SJCRH30 (cell line): ENCODE measurements at places on chromosomes 3 and 15. TPM values are rescaled to one million over a fixed set of nuclear protein-coding genes. Genes with fewer than 3 reads are reported as not detected.

- no peak for DNase-seq
Measured at GRCh38 chr3:175070946-175071345, 211.8 kb downstream of the NAALADL2 start.

- no peak for DNase-seq
Measured at GRCh38 chr15:83396101-83396500, 51.0 kb upstream of the SH3GL3 start.

GLDN gene
- total RNA-seq: 0.18 and 0.43 TPM in 2 replicates

DNA sequence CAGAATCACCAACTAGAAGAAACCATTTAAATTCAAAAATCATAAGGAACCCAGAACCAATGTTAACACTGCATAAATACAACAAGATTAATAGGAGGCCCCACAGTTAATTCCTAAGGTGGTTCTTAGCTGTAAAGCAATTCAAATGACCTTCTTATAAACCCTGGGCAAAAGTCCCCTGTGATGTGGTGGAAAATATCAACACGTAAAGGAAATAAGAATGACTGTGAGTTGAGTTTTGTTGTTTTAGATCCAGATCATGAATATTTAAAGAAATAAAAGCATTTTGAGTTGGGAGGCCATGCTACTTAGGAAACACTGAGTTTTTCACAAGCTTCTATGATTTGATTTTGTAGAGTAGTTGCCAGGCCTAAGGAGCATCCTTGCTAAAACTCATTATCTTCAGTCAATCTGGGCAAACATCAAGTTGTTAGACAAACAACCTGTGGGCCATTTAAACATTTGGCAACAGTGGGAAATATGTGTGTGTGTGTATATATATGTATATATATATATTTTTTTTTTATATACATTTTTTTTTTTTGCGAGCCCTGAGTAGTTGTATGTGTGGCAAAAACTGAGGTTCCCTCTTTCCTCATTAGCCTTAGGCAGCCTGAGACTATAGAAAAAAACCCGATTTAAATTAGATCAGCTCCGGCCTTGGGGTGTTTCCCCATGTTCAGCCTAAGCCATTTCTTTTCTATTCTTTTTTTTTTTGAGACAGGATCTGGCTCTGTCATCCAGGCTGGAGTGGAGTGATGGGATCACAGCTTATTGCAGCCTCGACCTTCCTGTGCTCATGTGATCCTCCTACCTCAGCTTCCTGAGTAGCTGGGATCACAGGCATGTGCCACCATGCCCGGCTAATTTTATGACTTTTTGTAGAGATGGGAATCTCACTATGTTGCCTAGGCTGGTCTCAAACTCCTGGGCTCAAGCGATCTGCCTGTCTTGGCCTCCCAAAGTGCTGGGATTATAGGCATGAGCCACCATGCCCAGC lies 8.0 kb upstream of the PXK start:
- DNase-seq: no peak

- no peak for DNase-seq
Measured at GRCh38 chr3:20104167-20104661, 64.0 kb downstream of the KAT2B start.

GRCh38 chr15:32943711-32944110 lies 225.9 kb downstream of the GREM1 start:
- DNase-seq: no peak

C15orf62 gene
- 0.10 and 0.14 TPM in 2 replicates for total RNA-seq

ULK4 gene
- total RNA-seq: 6.3 and 6.4 TPM in 2 replicates

- DNase-seq: no peak
Measured at GRCh38 chr3:108251844-108252243, 29.6 kb upstream of the IFT57 start.

DNA sequence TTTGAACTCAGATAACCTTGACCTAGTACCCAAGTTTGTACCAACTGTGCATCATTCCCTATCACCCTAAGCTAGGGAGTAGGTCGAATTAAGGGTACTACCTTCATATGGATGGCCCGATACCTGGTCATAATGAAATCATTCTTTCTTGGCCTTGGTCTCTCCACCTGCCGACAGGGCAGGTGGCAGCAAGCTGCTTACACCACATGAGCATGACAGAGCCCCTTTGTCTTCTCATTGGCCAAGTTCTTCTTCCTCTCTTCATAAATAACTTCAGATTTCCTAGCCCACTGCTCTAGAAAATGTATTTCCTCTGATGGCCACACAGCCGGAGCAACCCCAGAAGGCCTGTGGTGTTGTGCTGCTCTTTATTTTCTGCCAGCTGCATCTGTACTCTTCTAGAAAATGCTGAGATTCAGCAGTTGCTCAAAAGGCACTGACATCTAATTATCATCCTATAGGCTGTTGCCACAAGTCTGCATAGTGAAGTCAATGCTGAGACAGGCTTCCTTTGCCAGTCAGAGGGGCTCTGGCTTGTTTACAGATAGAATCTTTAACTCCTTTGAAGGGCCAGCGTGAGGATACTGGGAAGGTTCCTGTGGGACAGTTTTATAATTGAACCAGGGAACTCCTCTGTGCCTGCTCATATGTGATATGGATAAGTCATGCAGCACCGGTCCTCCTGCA lies 304.2 kb downstream of the PTPRG start:
- no peak for DNase-seq

DNA sequence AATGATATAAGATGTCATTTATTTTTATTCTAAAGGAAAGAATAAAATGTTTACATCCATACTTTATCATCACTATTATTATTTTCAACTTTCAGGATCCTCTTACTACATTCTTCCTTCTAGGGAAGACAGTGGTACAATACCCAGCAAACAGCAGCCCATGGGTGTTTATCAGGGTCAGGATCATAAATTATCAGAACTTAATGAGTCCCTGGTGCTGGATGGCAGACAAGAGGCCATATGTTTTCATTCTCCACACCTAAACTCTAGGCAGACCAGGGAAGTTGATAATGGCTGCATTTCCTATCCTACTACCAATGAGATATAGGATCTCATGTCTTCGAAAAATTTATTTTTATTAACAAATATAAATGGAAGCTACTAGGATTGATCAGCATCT lies 127.7 kb downstream of the SAMMSON start:
- no peak for DNase-seq

DNA sequence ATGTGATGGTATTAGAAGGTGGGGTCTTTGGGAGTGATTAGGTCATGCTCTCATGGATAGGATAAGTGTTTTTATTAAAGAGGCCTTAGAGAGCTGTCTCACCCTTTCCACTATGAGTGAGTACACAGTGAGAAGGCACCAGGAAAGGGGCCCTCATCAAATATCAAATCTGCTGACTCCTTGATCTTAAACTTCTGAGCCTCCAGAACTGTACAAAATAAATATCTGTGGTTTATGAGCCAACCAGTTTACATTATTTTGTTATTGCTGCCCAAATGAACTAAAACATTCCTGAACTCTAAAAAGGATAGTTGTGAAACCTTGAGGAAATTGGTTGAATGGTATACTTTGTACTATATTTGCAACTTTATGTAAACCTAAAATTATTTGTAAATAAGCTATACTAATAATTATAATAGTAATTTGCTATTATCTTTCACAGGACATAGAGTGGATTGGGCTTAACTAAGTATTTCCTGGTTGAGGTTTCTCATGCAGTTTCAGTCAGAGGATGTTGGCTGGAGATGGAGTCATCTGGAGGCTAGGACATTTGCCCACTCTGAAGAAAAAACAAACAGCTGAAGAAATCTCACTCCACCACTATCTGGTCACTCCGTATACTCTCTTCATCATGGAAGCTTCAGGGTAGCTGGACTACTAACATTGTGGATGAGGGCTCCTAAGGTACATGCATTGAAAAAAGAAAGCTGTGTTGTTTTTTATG lies 1068.6 kb upstream of the CADM2 start:
- no peak for DNase-seq

GRCh38 chr3:11539677-11540076 lies 104.0 kb downstream of the VGLL4 start:
- no peak for DNase-seq

DNA sequence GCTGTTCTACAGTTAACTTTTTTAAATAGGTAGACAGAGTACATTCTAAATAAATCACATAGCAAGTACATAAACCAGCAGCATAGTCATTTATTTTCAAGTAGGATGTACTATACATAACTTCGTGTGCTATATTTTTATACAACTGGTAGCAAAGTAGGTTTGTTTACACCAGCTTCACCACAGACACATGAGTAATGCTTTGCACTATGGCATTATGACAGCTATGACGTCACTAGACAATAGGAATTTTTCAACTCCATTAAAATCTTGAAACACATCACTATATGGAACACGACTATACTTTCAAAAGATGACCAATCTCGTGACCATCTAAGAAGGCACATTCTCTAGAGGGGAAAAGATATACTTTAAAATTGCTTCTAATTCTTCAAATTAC lies 3.5 kb downstream of the TEX55 start:
- DNase-seq: no peak

DNA sequence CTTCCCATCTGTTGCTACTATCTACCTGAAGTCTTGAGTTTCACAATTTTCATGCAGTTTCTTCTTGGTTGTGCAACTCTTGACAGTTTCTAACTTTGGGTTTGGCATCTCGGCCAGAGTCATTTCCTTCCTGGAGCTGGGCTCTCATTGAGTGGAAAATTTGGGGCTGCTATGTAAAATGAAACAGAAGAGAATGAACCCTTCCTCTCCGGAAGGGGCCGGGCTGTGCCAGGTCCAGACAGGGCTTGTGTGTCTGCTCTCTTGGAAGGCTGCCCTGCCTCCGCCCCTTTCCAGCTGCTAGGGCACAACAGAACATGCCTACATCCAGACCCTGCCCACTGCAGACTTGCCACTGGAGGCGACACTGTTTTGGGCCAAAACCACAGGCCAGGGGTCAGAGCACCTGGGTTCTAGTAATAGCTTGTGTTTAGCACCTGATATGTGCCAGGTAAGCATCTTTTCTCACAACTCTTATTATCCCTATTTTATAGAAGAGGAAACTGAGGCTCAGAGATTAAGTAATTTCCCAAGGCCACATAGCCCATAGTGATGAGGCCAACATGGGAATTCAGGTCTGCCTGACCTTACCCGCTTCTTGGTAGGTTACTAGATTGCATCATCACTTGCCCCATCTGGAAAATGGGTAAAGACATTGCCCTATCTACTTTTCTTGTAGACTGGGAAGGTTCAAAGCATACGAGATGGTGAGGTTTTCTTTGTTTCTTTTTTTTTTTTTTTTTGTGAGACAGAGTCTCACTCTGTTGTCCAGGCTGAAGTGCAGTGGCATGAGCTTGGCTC lies 25.0 kb downstream of the IRAK2 start:
- peak; percentile 14 for DNase-seq

DNA sequence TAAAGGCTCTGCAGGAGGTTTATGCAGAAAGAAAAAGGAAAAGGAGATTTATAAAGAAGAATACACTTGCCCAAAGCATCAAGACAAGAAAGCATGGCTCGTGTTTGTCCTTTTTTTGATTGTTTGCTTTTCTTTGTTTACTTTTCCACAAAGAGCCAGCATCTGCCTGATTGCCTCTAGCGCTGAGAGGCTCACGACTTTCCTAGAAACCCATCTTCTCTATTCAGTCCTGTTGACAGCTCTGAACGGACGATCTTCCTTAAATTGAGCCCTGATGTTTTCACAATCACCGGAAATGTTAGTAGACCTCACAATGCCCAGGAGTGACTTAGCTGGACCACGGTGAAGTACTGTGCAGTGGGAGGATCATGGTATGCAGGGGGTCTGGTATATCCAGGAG lies 12.4 kb downstream of the GP5 start:
- no peak for DNase-seq
